Dermis blood vessel endothelial cell (primary cell): ENCODE measurements at places on chromosomes 7 and 10. TPM values are rescaled to one million over a fixed set of nuclear protein-coding genes. Genes with fewer than 3 reads are reported as not detected.

- DNase-seq, result no peak
Observed at GRCh38 chr10:131847241-131847783, 53.5 kb upstream of the PPP2R2D start.

DNA sequence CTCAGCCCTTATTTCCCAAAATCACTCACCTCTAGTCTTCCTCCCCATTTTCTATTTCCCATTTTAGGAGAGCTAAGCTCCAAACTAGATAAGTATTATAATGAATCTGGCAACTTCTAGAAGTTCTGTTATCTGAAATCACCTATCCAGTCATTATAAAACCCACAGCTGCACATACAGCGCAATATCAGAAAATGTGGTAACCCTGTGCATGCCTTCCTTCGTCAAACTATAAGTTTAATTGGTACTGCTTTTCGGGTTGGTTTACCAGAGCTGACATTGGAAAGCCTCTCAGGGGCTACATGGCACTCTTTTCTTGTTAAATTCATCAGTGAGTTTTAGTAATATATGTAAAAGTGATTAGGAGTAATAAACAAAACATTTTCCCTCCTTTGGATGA lies 1.6 kb downstream of the LAMB4 start:
- no peak for DNase-seq

DNA sequence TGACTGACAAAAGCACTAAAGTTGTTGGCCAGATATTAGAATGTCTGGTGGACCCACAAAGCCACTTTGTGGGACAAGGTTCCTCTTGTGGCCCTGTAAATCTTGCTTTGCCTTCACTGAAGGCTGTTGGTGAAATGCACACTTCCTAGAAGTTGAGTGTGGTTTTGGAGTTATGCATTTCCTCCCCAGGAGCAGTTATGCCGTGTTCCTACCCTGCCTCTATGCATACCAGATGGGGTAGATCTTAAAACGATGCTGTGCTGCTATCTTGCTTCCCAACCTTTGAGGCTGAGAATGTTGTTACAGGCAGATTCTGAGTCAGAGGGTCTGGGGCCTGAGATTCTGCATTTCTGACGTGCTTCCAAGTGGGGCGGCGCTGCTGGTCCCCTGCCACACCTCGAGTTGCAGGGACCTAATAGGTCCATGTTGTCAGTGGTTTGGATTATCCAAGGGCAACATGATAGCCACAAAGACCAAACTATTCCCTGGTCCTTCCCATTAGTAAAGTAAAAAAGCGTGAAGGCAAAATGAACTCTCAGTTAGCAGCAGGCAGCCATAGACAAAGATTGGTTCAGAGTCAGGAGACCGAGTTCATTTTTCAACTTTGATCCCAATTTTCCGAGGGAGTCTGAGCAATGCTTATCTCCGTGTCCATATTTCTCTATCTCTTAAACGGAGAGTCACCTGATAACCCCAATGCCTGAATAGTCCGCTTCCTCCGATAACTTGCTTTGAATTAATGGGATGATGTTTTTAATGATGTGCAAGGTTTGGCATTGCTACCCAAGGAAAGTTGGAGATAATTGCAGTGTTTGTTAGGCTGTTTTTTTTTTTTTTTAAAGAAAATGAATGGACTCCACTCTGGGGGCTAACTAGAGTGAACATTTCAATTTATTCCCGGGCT lies 55.8 kb downstream of the CDHR3 start:
- no peak for DNase-seq

- no peak for DNase-seq
Observed at GRCh38 chr10:19048891-19049290, 290 bp downstream of the MALRD1 start.

GRCh38 chr7:130385600-130386066 lies 5.3 kb downstream of the CPA1 start:
- no peak for DNase-seq

DNA sequence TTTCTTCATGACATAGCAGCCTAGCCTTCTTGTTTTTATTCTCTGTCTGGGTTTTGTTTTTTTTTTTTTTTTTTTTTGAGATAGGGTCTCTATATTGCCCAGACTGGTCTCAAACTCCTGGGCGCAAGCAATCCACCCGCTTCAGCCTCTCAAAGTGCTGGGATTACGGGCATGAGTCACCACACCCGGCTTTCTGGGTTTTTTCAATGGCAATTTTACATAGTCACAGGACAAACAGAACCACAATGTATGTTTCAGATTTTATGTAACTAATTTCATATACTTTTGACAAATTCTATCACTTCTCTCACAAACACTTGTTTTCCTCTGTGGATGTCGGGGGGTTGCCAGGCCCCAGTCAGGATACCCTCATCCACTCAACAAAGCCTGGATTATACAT lies 16.5 kb downstream of the DOCK4 start:
- peak; percentile 13 for DNase-seq

DNA sequence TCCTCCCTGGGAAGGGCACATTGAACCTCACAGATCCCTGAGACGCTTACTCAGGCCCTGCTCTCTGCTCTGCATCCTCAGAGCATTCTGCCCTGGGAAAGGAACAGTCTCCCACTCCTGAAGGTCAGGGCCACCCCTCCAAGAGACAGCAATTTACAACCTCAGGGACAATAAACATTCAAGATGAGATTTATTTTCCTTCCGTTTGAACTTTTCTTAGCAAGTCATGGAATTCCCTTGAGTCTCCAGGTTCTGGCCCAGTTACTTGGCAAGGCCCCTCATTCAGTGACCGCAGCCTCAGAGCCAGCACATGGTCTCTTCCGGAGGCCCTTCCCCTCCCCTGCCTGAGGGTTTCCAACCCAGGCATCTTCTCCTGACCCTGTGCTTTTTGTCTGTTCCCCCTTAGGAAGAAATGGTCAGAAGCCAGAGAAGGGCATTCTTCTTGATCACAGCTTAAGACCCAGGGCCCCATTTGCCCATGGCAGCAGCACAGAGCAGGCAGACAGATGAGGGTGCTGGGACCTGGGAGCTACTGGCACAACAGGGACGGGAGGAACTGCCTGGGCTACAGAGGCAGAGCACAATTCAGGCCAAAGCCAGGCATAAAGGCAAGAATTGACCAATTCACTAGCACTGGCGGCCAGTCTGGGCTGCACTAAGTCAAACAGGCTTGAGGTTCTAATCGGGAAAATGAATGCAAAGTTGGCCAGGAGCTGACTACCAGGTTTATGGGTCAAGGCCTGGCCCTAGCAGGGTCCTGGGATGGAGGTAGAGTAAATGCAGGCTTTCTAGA lies 56.7 kb downstream of the VSTM4 start:
- DNase-seq, result no peak

DNA sequence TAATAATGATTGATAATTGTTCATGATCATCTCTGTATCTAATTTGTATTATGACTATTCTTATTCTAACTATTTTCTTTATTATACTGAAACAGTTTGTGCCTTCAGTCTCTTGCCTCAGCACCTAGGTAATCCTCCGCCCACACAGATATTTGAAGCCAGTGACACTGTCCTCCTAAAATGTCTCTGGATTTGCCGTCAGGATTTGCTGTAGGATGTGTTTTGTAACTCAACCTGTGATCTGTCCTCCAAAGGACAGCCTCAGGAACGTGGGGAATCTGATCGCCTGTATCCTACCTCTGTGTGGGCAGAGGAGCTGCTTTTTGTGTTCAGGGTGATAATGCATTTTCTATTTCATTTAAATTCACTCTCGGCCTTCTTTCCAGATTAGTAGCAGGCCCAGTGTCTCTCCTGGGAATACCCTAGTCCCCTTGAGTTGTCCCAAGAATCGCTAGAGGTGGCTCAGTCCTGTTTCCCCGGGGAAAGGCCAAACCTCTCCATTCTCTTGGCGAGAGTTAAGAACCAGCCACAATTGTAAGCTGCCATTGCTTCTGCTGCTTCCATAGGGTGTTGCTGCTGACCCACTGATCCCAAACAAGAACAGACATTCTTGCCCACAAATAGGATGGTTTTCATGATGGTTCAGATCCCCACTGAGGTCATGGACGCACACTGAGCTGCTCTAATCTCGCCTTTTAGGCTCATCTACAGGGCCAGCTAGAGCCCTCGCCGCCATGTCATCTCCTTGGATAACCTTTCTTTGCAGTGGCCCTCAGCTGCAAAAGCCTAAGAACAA lies 136.2 kb upstream of the KCNMA1 start:
- no peak for DNase-seq

The TFAM gene
- 39.0 and 61.0 TPM in 2 replicates for total RNA-seq

The HMX3 gene
- total RNA-seq, result not detected in 2 replicates

- peak; percentile 25 for DNase-seq
Observed at GRCh38 chr10:115981081-115981480, 291.9 kb downstream of the GFRA1 start.

DNA sequence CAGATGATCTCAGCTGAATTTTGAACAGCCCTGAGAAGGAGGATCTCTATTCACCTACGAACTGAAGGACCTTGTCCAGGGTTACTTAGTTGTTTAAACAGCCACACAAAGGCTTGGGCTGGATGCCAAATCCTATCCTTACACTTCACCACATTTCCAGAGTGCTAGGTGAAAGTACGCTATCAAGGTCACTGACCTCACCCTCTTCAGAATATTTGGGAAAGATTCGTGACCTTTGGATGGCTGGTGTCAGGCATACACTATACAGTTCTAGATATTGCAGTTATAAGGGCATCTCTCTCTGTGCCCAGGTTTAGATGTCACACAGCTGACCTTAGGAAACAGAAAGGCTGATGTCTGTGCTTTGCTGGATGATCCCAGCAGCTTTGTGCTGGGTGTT lies 61.2 kb upstream of the ABLIM1 start:
- peak; percentile 45 for DNase-seq

GRCh38 chr10:96832721-96833219 lies 672 bp downstream of the LCOR start:
- peak; percentile 85 for DNase-seq

- no peak for DNase-seq
Observed at GRCh38 chr7:155739538-155740143, 72.6 kb downstream of the SHH start.

GRCh38 chr10:15787426-15787825 lies 67.7 kb upstream of the ITGA8 start:
- no peak for DNase-seq

DNA sequence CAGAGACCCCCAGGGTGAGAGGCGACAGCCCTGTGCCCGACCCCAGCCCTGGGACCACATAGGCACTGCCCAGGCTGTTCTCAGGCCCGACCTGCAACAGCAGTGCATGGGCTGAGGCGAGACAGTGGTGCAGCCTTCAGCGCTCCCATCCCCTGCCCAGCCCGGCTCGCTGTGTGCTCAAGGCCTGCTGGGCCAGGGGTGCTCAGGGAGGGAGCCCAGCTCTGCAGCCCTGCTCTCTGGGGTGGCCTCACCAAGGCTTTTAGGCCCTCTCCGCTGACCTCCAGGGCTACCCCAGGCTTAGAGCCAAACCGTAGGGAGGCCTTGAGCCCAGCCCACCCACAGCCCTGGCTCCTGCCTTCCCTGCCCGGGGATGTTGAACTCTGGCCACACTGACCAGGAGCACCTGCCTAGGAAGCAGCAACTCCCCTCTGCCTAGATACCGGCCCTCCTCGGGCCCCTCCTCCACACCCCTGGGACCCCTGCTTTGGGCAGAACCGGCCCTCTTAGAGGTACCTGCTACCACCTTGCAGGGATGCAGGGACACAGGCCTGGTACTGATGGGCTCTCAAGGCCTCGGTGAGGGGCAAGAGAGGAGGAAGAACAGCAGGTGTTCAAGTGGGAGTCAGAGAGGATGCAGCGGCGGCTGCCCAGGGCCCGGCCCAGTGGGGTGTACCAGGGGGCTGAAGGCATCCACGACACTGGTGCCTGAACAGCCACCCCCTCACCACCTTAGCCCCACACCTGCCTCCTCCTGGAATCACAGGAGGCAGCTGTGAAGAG lies 231.5 kb downstream of the ELFN1 start:
- DNase-seq, result no peak

- peak; percentile 78 for DNase-seq
Observed at GRCh38 chr10:102120142-102120990, at the start of gene LDB1. Gene LDB1 (minus strand): TSS chr10:102120368. CDS start chr10:102120110, 258 bp downstream.

The CALHM3 gene
- not detected in 2 replicates for total RNA-seq

The RHEB gene
- total RNA-seq, result 71.0 and 73.0 TPM in 2 replicates

The ECHDC3 gene
- total RNA-seq, result 17.4 and 26.0 TPM in 2 replicates

DNA sequence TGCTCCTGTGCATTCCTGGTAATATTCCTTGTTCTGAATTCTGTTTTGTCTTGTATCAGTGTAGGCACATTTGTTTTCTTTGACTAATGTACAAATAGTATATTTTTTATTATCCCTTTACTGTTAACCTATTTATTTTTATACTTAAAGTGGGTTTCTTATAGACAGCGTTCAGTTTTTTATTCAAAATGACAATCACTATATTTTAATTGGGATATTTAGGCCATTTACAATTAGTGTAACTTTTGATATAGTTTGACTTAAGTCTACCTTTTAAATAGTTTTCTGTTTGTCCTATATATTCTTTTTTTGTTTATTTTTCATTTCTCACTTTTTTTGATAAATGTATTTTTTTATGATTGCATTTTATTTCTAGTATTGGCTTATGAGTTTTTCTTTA lies 219.8 kb downstream of the DNAJB9 start:
- DNase-seq, result no peak

The PLCE1 gene
- 2.7 and 3.6 TPM in 2 replicates for total RNA-seq

The TMEM236 gene
- 0.17 and 1.3 TPM in 2 replicates for total RNA-seq

The TMEM213 gene
- not detected in 2 replicates for total RNA-seq

DNA sequence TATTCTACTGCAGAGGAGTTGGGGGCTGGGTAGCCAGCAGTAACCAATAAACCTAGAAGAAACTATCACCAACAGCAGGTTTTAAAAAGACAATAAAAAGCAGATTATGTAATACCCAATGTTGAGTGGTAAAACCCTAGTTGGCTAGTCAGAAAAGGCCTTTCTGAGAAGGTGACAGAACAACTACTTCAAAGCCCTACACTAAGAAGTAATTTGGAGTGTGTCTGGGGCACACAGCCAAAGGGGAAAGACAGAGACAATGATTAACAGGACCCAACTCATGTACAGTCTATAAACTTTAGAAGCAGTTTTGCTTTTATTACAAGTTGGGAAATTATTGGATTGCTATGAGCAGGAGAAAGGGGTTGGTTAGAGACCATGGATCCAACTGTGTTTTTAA lies 77.2 kb upstream of the TMEM106B start:
- DNase-seq, result no peak

The IDI2 gene
- not detected in 2 replicates for total RNA-seq

The STEAP1B gene
- 24.5 and 33.4 TPM in 2 replicates for total RNA-seq

- no peak for DNase-seq
Observed at GRCh38 chr7:88044069-88044468, 110.0 kb downstream of the ADAM22 start.
